ENCODE measurements at places on chromosomes 3 and 15. TPM values are rescaled to one million over a fixed set of nuclear protein-coding genes. Genes with fewer than 3 reads are reported as not detected.

DZIP1L gene
- total RNA-seq = 0.56 TPM

DNA sequence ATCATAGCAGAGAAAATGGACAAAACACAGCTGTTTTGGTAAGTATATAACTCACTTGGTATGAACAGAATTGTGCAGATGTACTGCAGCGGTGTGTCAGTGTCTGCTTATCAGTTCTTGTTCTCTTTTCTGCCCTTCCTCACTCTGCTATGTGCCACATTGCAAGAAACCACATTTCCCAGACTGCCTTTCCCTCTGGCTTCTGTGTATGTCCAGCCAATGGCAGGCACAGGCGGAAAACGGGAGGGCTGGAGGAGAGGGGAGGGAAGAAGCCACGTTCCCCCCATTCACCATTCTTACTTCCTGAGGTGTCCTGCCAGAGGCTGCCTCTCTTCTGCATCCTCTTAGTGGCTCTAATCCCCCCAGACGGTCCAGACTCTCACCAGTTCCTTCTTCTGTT is 15.4 kb downstream of the HHLA2 start:
- H3K4me3 ChIP-seq = no peak overlapping the region
- peaks cover 18% of the 10 kb centered on the region for H3K36me3 ChIP-seq
- no peak overlapping the region for H3K27ac ChIP-seq
- no peak for DNase-seq
- H3K27me3 ChIP-seq = no peaks in the 10 kb centered on the region

- peaks cover 8% of the 10 kb centered on the region for H3K4me1 ChIP-seq
- H3K27ac ChIP-seq = no peak overlapping the region
- H3K27me3 ChIP-seq = no peaks in the 10 kb centered on the region
- H3K36me3 ChIP-seq = peaks cover 45% of the 10 kb centered on the region
- no peak overlapping the region for H3K4me3 ChIP-seq
- DNase-seq = no peak
Observed at GRCh38 chr3:194443901-194444300, 42.9 kb downstream of the ATP13A3 start.

GRCh38 chr15:40055576-40056293 is 16.8 kb upstream of the SRP14 start:
- no peak overlapping the region for H3K4me3 ChIP-seq
- peaks cover 5% of the 10 kb centered on the region for H3K27me3 ChIP-seq
- no peak overlapping the region for H3K27ac ChIP-seq
- H3K4me1 ChIP-seq = peaks cover 51% of the 10 kb centered on the region
- peaks cover 8% of the 10 kb centered on the region for H3K36me3 ChIP-seq
- no peak for DNase-seq

DNA sequence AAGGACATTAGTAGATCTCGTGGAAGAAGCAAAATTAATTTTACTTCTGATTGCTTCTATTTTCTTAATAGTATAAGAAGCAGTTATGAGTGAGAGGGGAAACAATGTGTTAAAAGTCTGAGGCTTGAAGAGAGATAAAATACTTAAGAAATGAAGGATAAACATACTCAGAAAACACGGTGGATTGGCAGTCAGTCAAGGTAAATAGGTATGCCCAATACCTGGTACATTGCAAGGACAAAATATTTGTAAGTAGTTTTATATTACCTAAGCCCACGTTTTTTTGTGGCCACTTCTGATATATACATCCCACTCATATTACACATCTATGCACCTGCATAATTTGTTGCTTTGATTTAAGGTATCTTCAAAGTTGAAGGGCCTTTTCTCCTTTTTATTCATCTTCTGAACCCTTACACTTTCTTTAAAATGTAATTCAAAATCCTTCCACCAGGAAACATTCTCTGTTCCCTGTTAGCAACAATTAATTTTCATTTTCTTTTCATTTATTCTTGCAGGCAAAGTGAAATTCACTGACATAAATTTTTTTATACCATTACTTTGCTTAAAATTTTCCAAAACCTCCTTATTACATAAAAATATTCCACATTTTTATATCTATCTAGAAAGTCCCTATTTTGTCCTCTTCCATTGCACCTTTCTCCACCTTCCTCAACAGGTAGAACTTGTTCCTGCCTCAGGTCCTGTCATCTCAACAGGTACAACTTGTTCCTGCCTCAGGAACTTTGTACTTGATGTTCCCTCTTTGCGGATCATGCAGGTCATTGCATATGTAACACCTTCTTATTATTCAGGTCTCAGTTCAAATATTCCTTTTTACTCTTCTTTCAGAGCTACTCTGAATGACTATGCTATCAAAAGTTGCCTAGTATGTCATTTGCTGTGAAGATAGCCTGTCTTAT is 755.7 kb upstream of the ALCAM start:
- H3K4me1 ChIP-seq = no peaks in the 10 kb centered on the region
- no peak overlapping the region for H3K27ac ChIP-seq
- H3K36me3 ChIP-seq = no peaks in the 10 kb centered on the region
- peaks cover 5% of the 10 kb centered on the region for H3K27me3 ChIP-seq

Data from activated CD8-positive, alpha-beta memory T cell treated with anti-CD3 and anti-CD28 coated beads, Interleukin-2, amount 10 ng/mL, durations not matched to agents 7 days and 5 days (primary cell).